ENCODE measurements at places on chromosomes 16 and 17.
A peak's percentile ranks its signal among the peaks of the same experiment; 100 is the strongest.

- DNase-seq: no peak
These were observed 643 bp downstream of the NOTUM start for GRCh38 chr17:81960130-81960958.

DNA sequence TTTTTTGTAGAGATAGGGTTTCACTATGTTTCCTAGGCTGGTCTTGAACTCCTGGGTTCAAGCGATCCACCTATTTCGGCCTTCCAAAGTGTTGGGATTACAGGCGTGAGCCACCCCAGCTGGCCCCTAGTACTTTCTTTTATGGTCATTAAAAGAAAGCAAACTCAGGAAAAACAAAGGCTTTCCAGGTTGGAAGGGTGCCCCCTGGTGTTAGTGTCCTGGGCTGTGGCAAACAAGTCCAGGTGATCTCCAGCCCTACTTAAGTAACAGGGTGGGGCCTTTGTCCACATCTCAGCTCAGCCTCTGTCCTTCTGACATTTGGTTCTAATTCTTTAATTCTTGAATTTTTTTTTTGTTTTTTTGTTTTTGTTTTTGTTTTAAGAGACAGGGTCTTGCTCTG is 6.9 kb downstream of the IGFBP4 start:
- DNase-seq: no peak

GRCh38 chr17:64155751-64156544 is 26.0 kb upstream of the ERN1 start:
- DNase-seq: no peak

GRCh38 chr17:79023886-79024771 is at the start of gene C1QTNF1:
Gene C1QTNF1, plus strand, starts transcription at chr17:79024169. Its CDS starts 19,800 bp downstream, at chr17:79043969.
- peak; percentile 64 for DNase-seq

DNA sequence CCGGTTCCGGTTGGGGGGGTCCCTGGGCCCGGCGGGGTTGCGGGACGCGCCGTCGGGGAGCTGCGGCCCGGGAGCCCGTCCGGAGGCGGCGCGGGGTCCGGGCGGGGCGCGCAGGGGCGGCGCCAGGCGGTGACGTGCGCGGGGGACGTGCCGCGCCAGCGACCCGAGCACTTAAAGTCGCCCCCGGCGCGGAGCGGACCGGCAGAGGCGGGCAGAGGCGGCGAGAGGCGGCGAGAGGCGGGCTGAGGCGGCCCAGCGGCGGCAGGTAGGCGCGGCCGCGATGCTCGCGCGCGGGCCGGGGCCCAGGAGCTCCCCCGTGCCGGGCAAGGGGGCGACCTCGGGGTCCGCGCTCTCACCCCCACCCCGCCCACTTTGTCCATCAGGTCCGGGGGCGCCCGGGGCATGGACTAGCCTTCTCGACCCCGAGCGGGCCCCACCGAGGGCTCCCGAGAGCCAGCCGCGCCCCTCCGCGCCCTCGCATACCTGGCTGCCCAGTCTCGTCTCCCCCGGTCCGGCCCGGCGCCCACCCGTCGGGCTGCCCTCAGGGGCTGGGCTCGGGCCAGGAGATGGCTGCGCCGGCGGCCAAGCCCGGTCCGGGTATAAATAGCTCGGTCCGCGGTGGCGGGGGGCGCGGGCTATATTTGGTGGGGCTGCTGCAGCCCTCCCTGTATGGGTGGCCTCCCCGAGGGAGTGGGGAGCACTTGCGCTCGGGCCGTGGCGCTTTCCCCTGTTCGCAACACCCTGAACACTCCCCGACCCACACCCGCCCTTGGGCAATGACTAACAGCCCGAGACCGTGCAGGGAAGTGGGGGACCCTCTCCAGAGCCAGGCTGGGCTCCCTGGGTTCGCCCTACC is at the start of gene SLC16A3:
TSS of gene SLC16A3 (plus strand) at position 201 of the 856 bp plus-strand sequence. CDS start 6,967 bp downstream, outside the sequence.
- peak; percentile 96 for DNase-seq

DNA sequence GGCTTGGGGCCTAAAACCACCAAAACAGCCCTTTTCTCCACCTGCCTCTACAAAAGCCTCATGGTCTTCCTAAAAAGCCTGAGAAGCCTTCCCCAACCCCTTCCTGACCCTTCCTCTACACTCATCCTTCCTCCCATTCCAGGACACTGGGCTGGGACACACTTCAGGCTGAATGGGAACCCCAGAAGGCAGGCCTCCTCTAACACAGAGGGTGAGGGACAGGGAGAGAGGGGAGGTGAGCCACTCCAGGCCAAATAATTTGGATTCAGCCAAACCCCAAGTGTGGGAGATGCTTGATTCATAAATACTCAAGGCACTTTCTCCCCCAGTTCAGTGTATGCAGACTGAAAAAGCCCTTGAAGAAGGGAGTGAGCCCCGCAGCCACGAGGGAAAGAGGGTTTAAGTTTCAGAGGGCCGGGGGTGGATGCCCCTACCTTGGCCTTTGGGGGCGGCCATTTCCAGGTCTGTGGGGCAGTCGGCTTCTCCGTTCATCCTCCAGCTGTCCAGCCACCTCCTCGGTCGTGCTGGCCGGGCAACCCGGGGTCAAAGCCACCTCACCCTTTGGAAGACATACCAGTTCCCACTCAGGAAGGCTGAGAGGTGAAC is 1.6 kb downstream of the UBTF start:
- no peak for DNase-seq

GRCh38 chr17:72878975-72879660 is 213.4 kb downstream of the SLC39A11 start:
- no peak for DNase-seq

- DNase-seq: no peak
These were observed 99.0 kb downstream of the PRKCA start for GRCh38 chr17:66401364-66401763.

DNA sequence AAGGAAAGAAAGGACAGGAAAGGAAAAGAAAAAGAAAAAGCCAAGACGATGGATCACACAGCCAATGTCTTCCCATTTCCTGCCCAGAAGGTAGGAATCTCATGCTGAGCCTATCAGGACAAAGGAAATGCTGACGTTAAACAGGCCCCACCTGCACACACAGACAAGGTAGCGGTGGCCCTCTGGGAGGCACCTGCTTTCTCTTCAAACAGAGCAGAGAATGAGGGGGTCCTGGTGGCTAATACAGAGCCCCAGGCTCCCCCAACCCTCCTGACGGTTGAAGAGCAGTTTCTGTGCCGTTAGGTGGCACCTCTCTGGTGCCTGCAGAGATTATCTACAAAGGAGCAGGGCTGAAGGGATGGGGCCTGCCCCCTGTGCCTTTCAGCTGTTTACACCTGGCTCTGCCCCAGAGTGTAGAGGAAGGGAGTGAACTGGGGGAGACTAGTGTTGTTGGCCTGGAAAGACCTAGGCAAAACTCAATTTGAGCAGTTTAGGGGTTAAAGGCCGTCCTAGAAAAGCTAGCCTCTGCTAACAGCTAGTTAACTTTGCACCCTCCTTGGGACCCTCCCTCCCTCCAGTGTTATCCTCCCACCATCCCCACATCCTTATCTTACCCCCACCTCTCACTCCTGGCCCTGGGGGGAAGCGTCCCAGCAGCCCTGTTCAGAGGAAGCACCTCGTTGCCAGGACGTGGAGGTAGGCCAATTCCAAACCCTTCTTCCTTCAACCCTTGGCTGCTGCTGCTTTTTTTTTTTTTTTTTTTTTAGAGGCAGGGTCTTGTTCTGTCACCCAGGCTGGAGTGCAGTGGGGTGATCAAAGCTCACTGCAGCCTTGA is 56.3 kb downstream of the ARHGAP27 start:
- no peak for DNase-seq

GRCh38 chr17:67994817-67995569 is 1.3 kb downstream of the C17orf58 start:
- DNase-seq: peak; percentile 62

DNA sequence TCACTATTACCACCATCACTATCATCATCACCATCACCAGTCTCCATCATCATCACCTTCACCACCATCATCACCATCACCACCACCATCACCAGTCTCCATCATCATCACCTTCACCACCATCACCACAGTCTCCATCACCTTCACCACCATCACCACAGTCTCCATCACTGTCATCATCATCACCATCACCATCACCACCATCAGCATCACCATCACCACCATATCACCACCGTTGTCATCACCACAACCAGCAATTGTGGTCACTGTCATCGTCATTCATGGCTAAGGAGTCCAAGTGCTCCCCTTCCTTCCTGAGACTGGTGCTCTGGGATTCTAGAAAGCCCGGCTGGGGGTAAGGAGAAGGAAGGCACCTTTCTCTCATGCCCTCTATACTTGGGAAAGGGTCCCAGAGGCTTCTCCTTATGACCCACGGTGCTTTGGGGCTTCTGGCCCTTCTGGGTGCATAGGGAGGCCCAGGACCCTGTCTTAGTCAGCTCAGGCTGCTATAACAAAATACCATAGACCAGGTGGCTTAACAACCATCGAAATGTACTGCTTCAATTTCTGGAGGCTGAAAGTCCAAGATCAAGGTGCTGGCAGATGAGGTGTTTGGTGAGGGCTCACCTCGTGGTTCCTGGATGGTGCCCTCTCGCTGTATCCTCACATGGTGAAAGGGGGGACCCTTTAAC is 93.4 kb upstream of the GSE1 start:
- no peak for DNase-seq

DNA sequence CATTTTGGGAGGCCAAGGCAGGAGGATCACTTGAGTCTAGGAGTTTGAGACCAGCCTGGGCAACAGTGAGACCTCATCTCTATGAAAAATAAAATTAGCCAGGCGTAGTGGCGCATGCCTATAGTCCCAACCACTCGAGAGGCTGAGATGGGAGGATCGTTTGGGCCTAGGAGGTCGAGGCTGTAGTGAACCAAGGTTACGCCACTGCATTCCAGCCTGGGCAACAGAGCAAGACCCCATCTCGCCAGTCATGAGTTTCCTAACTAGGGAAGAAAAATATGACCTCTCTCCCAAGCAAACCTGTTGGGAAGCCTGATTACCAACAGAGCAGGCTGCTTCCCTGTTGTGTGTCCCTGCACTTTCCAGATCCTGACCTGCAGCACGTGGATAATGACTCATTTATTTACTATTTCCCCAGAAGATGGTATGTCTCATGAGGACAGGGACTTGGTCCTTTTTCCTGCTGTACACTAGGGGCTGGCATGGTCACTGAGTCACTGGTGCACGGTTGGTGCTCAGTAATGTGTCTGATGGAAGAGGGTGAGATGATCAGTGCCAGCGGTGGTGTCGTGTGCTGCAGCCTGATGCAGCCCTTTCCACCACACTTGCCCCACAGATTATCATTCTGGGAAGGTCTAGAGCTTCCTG is 30.8 kb downstream of the NMT1 start:
- DNase-seq: peak; percentile 20

DNA sequence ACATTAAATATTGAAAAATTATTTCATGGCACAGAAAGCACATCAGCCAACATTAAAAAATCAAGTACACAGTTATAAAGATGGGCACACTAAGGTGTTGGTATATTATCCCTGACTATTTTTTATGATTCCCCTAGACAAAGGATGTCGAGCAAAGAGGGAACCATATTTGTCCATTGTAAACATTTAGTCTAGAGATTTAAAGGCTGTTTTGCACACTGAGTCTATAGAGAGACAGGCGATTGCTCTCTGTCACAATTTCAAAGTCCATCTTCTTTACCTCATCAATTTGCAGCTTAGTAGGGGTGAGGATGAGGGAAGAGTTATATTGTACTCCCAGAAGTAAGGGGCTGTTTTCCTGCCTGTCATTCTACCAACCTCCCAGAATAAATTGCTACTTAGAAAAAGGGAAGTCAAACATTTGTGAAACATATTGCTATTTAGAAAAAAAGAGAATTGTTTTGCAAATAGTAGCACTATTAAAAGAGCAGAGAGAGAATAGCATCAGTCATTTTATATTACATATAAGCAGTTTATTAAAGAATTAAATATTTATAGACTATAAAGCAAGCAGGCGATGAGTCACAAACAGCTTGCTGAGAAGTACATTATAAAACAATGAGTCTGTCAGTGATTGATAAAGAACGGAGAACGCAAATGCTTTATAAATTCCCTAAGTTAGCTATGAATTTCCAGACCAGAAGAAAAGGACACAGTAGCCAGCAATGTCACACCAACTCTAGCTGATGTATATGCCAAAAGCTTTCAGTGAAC is 270.6 kb upstream of the PMFBP1 start:
- no peak for DNase-seq

GRCh38 chr17:74271901-74272561 is 2.0 kb upstream of the DNAI2 start:
- DNase-seq: no peak

- no peak for DNase-seq
These were observed 7.1 kb downstream of the CLTC start for GRCh38 chr17:59626756-59627155.

- no peak for DNase-seq
These were observed 3.3 kb upstream of the CASKIN1 start for GRCh38 chr16:2199621-2200139.

GRCh38 chr16:48128769-48129168 is 27.0 kb downstream of the ABCC12 start:
- no peak for DNase-seq

DNA sequence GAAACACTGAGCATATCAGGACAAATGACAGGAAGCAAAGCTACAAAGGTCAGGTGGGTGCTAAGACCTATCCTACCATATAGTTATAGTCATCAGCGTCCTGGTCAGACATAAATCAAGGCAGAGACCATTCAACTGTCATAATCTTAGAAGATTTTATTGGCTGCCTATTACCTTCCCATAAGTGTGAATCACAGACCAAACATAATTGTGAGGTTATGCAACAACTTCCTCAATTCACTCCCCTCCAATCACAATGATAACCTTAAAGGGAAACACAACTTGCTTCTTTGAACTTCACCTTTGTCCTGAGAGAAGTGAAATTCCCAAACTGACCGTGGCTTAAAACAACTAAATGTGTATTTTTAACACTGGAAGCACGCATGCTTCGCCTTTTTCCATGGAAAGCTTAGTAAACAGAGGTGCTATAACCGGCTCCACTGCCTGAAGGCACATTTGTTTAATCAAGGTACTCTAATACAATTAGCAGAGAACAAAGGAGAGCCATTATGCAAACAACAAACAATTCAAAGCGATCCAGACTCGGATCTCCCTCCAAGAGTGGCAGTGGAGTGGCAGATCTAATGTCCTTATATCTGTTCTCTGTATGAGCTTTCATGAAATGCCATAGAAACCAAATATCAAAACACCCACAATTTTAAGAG is 84.9 kb downstream of the TMEM114 start:
- DNase-seq: no peak

DNA sequence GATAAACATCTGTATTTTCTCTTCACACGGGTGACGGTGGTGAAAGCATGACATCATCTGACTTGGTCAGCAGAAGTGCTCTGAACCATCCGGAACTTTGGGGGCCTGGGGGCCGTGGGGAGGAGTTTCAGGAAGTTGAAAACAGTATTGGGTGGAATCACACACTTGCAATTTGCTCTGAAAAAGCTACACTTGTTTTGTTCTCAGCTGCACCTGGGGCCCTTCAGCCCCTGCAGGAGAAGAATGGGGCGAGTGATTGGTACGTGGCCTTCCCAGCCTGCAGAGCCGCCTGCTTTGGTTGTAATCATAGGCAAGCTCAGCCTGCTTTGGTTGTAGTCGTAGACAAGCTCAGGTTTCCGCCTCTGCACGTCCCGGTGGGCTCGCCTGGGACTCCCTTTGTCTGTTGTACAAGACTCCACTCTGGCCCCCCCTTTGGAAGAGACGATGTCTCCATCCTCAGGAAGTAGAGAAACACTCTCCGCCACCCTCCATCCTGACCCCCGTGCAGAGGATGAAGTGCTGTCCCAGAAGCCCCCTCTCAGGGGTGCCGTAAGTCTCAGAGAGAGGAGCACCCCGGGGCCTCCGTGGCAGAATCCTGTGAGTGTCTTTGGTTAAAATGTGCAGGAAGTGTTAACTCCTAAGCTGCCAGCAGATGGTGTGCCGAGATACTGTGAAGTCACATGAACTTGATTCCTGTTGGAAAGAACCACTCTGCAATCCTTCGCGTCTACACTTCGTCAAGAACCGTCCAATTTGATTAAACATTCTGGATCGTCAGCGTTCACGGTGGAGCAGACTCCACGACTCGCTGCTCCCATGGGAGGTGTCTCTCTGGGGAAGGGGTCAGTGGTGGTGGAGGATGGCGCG is 5.4 kb downstream of the BANP start:
- peak; percentile 18 for DNase-seq

All from GM03348 (cell line).